ENCODE measurements at places on chromosomes 3 and 15.

DNA sequence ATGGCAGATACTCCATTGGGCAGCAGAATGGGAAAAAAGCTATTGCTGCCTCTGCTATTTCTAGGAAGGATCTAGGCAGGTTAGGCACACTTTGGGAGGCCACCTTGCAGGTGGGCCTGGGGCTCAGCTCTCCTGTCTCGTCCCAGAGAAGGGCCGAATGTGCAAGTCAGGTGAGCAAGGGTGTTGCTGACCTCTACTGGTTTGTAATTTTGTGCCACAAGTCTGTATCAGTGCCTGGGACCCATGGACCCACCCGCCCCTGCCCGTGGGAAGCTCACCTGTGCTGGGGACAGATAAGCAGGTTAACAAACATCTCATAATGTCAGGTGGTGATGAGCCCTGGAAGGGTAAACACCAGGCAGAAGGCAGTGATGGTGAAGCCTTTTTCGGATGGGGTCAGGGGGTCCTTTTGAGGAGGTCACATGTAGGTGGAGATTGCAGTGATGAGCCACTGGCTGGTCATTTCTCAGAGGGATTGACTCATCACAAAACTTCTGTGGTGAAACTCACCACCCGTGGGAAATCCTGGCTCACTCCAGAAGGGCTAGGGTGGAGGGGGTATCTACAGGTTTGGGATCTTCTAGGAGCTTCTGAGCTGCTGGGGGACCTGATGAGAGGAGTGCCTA lies 161.3 kb downstream of the KLF13 start:
- DNase-seq: no peak

DNA sequence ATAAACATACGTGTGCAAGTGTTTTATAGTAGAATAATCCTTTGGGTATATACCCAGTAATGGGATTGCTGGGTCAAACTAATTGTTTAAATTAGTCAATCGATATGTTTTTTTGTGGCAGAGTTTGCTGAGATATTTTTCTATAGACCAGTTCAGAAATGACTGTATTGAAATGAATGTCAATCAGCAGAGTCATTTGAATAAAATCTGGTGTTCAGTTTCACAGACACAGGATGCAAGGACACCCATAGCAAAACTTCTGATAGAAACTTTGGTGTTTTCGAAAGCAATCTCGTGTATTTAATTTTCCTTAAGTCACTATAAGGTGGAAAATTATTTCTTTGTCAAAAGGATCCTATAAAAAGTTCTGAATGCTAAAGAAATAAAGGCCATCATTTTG lies 434.4 kb downstream of the RAP2B start:
- no peak for DNase-seq

DNA sequence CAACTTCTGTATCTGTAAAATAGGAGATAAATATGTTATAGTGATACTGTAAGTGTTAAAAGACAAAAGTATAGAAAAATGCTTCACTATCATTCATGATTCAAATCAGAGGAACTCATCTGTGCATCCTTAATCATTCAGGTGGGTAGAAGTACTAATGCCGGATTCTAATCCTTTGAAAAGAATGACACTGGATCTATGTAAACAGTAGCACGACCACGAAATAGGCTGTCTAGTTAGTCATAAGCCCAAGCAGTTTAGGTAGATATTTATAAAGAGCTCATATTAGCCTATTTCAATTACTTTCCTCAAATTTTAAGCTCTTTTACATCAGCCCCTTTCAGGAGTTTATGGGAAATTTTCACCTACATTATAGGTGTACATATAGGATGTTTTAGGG lies 437.9 kb downstream of the SOX2 start:
- no peak for DNase-seq

- no peak for DNase-seq
These were observed 28.1 kb downstream of the PARP16 start for GRCh38 chr15:65258375-65259262.

- no peak for DNase-seq
These were observed 599.4 kb downstream of the UNC13C start for GRCh38 chr15:54577476-54578250.

GRCh38 chr3:4514321-4514720 lies 21.2 kb downstream of the ITPR1 start:
- DNase-seq: no peak

DNA sequence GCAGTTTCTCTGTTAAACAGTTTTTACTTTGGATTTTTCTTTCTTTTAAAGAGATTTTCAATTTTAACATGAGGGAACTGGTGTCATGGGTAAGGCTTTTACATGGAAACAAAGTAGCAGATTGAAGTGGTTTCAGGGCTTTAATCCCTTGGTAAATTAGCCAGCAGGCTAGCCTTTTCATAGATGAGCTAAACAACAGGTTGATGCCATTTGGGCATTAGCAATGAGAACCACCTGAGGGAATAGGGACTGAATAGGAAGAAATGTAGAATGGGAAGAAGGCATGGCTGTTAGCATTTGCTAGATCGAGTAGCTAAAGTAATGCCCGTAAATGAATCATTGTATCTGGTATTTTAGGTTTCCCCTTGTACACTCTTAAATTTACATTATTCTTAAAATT lies 165.5 kb upstream of the MLF1 start:
- DNase-seq: no peak

DNA sequence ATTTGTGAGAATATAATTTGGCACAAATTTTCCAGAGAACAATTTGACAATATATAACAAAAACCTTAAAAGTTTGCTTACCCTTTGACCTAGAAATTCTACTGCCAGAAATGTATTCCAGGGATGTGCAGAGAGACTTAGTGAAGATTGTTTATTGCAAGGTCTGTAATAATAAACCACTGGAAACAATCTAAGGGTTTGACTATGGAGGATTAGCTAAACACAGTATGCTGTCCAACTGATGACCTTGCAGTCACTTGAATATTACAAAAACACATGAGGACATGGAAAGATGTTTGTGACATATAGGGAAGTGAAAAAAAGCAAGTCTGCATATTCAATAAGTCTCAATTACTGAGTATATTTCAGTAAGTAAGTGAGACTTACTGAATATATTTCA lies 48.1 kb upstream of the CDV3 start:
- DNase-seq: no peak

GRCh38 chr3:112333381-112334317 lies 693 bp downstream of the CD200 start:
- peak; percentile 71 for DNase-seq

GRCh38 chr3:178120367-178120766 lies 415.9 kb upstream of the KCNMB2 start:
- DNase-seq: no peak

DNA sequence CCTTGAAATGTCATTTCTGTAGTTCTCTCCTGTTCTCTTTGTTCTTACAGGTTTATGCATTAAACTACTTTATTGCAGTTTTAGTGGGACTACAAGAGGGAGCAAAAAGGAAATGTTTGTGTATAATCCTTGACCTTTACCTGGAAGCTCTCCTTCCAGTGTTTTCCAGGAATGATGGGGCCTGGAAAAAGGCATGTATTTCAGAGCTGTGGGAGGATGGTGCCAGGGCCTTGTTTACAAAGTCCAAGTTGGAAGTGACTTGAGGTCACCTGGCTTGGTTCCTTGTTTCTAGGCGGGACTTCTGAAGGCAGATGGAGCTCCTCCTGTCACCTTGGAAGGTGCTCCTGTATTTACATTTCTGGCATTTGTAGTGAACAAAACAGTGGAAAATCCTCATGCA lies 15.1 kb downstream of the ACVR2B start:
- DNase-seq: no peak

DNA sequence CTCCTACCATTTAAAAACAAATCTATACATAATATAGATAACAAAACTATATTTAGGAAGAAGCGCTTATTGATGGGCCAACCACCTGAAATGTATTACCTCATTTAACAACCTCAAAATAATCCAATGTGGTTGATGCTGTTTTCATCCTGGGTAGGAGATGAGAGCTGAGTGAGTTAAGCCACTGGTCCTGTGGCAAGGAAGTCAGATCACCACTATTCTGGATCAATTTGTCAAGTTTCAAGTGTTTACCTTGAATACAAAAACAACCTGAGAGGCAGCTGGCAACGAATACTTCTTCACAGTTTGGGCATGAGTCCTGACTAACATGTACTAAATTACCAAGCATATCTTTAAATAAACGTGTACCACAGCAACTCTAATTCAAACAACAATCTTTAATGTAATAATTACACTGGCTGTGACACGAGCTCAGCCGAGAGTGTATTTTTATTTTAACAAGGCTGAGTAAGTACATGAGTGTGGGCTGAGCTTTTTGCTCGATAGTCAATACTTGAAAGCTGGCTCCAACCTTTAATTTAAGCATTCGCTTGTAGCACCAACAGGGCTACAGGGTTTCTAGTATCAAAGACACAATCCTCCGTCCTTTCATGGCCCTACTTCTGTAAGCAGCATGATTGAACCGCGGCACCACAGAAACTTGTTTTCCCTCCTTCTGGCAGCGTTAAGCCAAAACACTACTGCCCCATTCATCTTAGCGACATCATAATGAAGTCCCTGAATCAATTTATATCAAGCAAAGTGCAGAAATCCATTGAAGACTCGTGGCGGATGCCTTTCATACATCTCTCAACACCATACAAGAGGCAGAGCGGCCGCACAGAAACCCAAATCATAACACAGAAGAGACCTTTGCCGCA lies 93.8 kb upstream of the ICE2 start:
- DNase-seq: no peak

- DNase-seq: no peak
These were observed 7.4 kb downstream of the SQOR start for GRCh38 chr15:45641999-45642932.

GRCh38 chr3:49172551-49173041 lies 1.2 kb downstream of the KLHDC8B start:
- no peak for DNase-seq

GRCh38 chr3:157087373-157087772 lies 72.6 kb downstream of the CCNL1 start:
- no peak for DNase-seq

- no peak for DNase-seq
These were observed 627.0 kb downstream of the SI start for GRCh38 chr3:164451072-164451910.

GRCh38 chr3:56547486-56547885 lies 9.5 kb upstream of the CCDC66 start:
- DNase-seq: no peak

- no peak for DNase-seq
These were observed 362.8 kb downstream of the PTPRG start for GRCh38 chr3:61924090-61924735.

DNA sequence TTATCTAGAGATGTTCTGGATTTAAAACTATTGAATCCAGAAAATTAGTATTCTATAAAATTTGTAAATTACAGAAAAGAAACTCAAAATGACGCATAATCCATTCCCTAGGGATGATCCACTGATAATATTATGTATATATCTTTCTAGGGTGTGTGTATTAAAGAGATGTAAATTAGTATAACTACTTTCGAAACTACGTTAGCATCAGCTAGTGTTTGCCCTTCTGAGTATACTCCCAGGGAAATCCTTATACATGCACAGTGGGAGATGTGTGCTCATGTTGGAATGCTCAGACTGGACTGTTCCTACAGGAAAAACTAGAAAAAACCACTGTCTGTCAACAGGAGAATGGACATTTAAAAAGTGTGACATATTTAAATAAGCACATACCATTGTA lies 36.4 kb downstream of the ACAA1 start:
- no peak for DNase-seq

DNA sequence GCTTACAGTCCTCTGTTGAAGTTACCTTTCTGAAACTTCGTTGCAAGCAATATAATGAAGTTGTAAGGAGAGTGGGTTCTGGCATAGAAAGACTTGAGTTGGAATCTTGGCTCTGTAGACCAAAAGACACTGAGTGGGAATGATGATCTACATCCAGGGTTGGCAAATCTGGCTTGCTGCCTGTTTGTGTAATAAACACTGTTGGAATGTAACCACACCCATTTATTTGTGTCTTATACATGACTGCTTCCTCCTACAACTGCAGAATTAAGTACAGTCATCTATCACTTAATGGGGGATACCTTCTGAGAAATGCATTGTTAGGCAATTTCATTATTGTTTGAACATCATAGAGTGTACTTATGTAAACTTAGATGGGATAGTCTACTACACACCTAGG lies 178.4 kb upstream of the SUCLG2 start:
- DNase-seq: no peak

DNA sequence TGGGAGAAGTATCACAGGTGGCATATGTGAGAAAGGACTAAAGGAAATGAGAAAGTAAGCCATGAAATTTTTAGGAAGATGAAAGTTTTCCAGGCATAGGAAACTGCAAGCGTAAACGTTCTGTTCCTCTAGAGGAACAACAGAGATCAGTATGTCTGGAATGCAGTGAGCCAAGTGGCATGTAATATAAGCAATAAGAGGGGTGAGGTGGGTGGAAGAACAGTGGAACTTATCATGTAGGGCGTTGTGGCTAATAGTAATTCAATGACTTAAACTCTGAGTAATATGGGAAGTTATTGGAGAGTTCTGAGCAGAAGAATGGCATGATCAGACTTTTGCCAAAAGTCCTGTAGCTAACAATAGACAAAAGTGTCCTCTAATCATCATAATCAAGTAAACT lies 902.9 kb downstream of the EPHA3 start:
- no peak for DNase-seq

- DNase-seq: no peak
These were observed 126.8 kb downstream of the KCNAB1 start for GRCh38 chr3:156246961-156247725.

DNA sequence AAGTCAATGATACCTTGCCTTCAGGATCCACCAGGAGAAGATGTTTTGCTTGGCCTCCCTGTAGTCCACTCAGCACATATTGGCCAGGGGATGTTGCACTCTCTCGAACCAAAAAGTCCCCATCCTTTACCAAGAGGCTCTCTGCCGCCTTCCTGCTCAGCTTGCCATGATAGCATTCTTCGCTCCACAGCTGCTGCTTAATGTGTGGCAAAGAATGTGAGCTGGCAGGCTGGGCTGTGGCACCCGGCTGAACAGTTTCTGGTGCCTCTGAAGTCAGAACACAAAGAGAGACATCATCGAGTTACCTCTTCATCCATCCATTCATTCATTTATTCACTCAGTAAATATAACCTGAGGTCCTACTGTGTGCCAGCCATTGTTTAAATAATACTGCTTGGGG lies 23.9 kb upstream of the CEP152 start:
- DNase-seq: no peak

DNA sequence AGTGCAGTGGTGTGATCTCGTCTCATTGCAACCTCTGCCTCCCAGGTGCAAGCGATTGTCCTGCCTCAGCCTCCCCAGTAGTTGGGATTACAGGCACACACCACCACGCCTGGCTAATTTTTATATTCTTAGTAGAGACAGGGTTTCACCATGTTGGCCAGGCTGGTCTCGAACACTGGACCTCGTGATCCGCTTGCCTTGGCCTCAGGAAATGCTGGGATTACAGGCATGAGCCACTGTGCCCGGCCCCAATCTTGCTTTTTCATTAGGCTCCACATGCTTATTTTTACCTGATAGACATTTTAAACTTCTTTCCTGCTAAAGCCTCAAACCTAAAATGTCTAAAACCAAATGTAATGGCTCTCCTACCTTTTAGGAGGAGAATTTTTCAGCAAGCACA lies 817.0 kb upstream of the NECTIN3 start:
- DNase-seq: no peak

DNA sequence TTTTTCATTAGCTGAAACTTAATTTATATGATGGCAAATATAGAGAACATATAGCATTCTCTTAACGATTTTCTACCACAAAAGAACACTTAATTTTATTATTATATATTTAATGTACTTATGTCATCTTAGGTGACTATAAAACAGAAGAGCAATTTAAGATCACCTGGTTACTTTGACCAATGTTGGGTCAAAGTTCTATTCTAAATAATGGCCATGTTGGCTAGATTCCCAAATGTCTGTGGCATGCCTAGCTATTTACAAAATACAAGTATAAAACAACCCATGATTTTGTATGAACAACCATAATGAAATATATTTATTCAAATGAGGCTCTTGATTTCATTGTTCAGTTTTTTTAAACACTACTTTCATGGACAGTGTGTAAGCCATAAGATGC lies 200.9 kb downstream of the MCTP2 start:
- no peak for DNase-seq

Data from renal pelvis (tissue), 12 donors.